ENCODE measurements at places on chromosomes 5 and 9.

DNA sequence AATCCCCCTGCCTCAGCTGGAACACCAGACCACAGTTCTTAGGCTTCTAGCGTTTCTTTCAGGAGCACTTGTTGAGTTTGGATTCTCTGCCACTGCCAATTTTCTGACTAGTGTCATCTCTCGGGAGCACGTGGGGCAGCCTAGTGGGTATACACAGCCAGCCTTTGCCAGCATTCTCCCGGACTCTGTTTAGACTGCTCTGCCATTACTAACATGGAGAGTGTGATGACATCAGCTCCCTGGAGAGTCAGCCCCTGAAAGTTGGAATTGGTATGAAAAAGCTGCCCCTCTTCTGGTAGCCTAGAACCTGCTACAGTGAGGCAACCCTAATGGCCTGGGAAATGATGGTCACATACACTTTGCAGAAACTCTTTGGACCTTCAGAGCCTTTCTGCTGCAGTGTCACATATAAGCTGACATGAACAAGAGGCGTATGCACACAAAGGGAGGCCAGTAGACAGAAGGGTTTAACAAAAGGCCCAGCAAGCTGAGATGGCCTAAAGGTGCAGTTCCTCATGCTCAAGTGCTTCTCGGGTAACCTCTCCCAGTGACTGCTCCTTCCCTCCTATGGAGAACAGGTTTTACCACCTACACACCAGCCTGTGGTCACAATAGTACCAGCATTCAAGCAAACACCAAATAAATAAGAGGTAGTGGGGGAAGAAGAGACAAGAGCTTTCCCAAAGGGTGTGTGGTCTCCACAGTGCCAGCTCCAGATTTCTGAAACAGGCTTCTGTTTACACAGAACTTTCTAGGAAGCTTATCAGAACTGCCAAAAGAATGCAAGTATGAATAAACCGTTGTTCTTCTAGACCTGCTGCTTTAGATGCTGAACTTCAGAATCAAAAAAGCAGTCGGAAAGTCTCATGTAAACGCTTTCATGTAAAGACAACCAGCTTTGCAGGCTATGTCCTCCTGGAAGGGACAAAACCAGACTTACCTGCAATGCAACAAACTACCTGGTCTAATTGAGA, 16.5 kb downstream of the SPACA9 start:
- no peak for DNase-seq

DNA sequence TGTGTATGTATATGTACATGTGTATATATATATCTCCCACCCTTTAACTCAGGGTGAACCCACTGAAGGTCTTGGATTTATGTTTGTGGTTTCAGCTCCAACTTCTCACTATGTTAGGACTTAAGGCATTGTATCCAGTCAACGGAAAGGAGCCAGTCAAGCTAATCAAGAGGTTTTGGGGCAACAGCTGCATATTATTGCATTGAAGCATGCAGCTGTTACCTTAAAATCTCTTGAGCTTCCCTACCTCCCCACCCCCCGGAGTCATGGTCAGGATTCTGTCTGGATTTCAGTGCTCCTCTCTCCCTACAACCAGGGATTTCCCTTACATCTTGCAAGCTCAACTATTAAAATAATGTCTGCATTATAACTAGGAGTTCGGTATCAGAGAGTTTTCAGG, 399.5 kb downstream of the SPOCK1 start:
- no peak for DNase-seq

DNA sequence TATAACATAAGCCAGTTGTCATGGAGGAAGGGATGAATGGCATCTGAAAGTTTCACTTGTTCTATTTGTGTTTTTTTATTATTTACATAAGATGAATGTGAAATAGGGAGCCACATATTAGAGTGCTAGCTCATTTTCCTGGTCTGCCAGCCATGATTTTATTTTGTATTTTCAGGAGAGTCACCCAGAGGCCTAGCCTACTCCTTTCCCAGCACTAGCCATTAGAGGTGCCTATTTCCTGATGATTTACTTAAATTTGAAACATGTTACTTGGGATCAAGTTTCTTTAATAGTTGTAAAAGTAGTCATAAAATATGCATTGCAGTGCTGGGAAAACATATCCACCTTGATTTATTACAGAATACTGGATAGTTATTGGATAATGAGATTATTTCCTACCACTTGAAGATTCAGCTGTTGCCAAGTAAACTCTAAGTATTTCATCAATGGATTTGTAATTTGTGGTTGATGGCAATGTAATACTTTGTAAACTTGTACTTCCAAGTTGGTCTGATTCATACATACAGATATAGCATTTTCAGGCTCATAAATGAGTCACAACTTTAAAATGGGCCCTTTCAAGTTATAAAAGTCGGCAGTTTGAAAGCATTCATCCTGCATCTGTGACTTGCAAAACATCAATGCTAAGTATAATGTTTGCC, 50.8 kb downstream of the KCNN2 start:
- no peak for DNase-seq

DNA sequence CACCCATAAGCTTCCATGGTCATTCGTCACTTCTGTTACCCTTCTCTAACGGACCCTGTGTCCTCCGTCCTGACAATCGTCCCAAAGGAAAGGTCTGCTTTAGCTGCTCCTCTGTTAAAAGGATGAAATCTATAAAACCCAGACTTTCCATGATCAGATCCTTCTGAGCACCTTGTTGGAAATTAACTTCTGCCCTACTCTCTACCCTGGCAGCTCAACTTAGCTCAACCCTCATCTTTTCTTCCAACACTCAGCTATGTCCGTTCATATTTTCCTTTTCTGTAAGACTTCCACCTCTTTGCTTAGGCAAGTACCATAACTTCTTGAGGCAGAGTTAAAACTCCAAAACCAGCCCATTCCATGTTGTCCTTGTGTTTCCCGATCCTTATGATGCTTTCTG, 205.4 kb downstream of the SPATA31A6 start:
- DNase-seq, result no peak

DNA sequence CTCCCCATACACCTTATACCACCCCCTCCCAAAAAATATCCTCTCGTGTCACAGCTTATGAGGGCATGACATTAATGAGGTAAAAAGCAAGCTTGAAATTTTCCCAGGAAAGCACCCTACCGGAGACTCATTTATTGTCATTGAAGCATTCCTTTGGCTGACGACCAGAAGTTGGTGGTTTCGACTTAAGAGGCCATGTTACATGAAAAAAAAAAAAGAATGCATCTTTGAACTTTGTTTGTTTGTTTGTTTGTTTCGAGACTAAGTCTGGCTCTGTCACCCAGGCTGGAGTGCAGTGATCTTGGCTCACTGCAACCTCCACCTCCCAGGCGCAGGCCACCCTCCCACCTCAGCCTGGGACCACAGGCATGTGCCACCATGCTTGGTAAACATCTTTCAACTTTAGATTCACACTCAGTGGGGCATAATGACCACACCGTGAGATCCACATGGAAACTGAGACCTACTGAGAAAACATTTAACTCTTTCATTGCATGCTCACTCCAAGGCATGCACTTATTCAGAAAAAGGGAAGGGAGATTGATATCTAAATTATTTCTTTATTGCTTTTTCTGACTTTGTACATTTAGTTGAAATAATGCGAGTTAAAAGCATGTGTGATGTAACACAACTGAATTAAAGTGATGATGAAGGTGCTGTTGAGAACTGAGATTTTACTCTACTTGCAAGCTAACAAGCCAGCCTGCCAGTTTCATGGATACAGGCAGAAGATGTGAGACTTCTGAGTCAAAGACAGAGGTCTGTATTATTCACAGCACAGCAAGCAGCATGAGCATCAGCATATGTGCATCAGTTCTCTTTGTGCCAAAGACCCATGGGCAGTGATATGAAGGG, 5.1 kb upstream of the RAB14 start:
- DNase-seq, result no peak

DNA sequence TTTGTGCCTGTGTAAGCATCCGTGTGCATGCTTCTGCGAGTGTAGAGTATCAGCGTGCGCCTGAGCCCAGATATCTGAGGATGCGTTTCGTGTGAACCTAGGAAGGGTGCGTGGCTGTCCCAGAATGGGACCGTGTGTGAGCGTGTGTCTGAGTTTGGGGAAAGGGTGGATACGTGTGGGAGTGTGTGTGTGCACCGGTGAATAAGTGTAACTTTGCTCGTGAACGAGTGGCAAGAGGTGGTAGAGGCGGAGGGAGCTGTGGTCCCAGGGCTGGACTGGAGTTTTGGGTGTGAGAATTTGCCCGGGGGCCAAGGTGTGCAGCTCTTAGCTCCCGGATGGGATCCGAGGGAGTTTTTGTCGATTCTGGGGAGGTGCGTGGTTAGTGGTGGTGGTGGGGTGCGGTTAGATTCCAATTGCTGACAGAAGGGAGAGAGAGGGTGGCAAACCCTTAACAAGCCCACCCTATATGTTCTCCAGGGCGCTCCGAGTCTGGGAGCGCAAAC, 686 bp upstream of the COL27A1 start:
- no peak for DNase-seq

DNA sequence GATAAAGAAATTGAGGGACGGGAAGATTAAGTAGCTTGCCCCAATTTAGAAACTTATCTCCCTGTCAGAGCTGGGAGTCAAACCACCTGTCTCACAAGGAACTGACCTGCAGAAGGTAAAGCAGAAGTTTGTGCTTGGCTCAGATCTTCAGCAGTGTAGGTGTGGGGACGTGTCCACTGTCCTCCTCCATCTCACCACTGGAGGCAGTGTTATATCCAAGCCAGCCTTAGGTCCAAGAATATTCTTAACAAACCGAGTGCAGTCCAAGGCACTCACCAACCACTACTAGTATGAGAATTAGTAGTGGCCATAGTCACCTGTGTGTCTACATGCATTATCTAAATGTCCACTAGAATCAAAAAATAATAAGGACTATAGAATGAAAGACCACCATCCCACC, 86.3 kb upstream of the IRX1 start:
- no peak for DNase-seq

DNA sequence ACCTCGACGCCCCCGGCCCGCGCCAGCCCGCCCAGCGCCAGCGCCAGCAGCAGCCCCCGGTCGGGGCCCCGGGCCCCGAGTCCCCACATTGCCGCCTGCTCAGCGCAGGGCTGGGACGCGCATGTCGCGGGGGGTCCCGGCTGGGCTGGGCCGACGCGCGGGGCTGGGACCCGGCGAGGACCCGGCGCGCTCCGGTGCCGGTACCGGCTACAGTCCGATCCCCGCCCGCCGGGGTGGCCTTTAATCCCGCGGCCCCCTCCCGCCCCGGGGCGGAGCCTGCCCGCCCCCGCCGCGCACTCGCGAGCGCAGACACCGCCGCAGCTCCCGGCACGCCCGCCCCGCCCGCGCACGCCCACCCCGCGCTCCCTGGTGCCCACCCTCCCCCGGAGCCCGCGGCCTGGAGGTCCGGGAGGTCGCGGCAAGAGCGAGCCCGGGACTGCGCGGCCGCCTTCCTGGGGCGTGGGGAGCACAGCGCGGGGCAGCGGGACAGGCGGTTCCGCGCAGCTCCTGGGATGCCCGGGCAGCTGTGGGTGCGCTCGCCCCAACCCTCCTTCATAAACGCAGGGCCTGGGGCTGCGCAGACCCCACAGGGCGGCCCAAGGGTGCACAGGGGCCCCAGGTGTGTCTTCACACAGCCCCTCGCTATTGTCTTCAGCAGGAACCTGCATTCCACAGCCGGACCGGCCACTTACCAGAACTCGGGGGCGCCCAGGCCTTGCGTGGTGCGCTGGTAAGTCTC, at the start of gene SLC9A3:
Gene SLC9A3, minus strand, starts transcription at position 216 of the 739 bp plus-strand sequence.
- no peak for DNase-seq

DNA sequence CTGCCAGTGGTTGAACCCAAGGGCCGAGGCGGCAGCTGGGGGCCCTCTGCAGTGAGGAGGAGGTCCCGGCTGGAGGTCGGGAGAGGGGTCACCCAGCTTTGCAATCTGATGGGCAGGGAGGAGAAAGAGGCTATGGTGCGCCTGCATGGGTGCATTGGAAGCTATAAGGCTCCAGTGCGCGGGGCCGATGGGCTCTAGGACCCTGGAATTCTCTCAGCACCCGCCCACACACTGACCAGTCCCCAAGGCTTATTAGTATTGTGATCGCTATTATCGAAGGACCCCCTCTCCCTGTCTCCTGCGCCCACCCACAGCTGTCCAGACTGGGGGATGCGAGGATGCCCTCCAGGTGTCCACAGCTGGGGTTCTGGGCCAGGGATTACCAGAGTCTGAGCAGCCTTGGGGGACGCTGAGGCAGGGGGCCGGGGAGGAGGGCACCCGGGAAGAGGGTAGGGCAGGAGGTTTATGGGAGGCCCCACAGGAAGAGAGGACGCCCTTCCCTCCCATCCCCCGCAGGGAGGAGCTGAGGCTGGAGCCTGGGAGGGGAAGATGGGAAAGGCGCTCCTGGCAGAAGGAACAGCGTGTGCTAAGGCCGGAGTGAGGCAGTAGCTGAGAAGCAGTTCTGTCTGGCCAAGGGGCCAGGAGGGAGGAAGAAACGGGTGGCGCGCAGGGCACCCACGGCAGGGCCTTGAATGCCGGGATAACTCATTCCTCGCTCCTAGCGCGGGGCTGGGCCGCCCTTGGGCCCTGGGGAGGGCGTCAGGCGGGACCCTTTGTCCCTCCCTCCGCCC, 24.2 kb downstream of the C9orf50 start:
- no peak for DNase-seq

DNA sequence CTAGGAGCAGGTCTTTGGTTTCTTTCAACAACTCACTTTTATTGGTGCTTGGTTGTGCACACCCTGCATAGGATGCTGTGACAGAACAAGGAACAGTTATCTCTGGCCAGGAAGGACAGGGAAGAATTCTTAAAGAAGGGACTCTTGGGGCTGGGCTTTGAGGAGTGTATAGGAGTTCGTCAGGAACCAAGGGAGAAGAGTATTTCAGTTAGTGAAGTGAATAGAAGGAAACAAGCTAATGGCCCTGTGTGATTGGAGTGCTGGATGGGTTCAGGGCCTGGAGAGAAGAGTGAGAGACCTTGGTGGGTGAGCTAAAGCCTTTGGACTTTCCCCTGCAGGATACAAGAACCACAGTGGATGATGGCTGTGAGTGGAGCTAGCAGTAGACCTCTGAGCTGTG, 32.2 kb downstream of the DAB2IP start:
- no peak for DNase-seq

DNA sequence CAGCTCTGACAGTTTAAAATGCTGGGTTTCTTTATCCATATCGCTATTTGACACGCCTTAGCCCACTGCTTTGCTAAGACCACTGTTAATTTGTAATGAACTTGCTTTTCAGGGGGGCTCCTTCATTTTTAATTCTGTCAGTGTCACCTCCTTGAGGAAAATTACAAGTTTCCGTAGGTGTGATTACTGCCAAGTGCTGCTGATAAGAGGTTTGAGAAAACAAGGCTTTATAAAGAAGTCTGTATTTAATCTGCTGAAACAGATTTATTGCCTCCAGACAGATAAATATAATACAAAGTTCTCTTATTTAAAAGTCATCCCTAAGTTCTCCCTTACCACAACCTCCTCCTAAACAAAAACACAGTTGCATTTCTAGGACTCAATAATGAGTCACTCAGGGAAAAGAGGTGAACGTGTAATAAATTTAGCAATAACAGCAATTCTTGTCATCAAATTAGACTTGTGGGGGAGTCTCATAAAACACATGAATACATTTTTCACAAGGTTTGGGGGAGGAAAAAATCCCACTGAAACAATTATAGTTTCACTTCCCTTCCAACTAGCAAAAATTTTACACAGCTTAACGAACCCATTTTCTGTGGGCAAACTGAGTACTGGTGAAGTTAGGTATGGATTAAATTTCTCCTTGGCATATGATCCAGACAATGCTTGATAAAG, 72.8 kb downstream of the MAPKAP1 start:
- no peak for DNase-seq

- DNase-seq, result no peak
Observed at GRCh38 chr9:33249087-33249658, 9.2 kb downstream of the SPINK4 start.

Data from stimulated activated CD8-positive, alpha-beta memory T cell treated with anti-CD3 and anti-CD28 coated beads, Interleukin-7, amount 100 ng/mL, for 24 hours (primary cell).